ENCODE measurements at places on chromosomes 11 and 22.

GRCh38 chr11:126564566-126564965 lies 209.1 kb downstream of the ST3GAL4 start:
- no peak for DNase-seq

DNA sequence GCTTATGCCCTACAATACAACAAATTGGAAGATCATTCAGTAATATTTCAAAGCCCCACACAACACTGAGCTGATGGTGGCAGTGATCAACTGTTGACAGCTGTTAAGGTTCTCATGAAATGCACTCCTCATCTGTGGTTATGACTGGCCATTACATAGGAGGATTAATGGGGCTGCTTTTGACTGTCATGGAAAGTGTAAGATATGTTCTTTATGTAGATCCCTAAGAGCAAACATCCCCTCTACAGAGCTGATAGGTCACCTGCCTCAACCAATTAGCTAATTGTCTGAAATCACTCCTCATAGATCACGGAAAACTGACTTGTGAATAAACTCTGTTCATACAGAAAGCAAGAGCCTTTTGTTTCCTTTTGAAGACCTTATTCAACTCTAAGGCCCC lies 78.1 kb downstream of the GAB2 start:
- no peak for DNase-seq

DNA sequence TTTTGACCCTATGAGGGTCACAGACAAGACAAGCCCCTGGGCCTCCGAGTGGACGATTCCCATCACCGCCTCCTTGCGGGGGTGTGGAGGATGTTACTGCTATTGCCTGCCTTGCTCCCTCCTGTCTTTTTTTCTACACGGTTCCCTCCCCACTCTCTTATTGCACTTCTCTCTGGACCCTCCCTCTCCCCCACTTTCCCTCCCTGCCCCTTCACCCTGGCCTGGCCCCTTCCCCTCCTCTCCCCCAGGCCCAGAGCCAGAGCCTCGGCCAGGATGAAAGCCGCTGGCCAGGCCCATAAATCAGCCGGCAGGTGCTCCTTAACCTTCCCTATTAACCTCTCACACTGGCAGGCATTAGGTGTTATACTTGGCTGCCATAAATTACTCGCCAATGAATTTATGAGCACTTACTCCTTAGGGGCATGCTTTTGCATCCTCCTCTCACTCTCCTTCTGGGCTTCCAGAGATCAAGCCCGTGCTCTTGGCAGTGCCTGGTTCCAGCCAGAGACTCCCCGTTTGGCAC lies 18.3 kb upstream of the ALX4 start:
- no peak for DNase-seq

GRCh38 chr11:26702406-26702805 lies 19.5 kb downstream of the SLC5A12 start:
- DNase-seq: no peak

DNA sequence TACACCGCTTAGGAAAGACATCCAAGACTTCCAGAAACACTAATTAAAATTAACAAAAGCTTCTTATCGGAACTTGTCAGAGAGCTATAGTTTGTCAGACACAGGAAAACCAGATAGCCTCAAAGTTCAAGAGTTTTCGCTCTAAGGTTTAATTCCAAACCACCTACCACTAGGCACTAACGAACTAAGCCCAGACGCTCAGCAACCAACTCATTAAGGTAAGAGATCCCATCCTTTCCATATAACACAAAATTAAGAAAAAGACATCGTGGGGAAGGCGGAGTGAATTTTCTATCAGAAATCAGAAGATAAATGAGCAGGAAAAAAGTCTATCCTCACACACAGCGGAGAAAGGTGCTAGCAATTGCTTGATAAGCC lies 382 bp downstream of the IMMP1L start:
- DNase-seq: no peak

GRCh38 chr11:12690663-12691062 lies 16.4 kb downstream of the TEAD1 start:
- no peak for DNase-seq

GRCh38 chr22:35977136-35977535 lies 51.5 kb downstream of the RBFOX2 start:
- DNase-seq: no peak

GRCh38 chr11:122777343-122777742 lies 61.0 kb upstream of the CRTAM start:
- DNase-seq: no peak

DNA sequence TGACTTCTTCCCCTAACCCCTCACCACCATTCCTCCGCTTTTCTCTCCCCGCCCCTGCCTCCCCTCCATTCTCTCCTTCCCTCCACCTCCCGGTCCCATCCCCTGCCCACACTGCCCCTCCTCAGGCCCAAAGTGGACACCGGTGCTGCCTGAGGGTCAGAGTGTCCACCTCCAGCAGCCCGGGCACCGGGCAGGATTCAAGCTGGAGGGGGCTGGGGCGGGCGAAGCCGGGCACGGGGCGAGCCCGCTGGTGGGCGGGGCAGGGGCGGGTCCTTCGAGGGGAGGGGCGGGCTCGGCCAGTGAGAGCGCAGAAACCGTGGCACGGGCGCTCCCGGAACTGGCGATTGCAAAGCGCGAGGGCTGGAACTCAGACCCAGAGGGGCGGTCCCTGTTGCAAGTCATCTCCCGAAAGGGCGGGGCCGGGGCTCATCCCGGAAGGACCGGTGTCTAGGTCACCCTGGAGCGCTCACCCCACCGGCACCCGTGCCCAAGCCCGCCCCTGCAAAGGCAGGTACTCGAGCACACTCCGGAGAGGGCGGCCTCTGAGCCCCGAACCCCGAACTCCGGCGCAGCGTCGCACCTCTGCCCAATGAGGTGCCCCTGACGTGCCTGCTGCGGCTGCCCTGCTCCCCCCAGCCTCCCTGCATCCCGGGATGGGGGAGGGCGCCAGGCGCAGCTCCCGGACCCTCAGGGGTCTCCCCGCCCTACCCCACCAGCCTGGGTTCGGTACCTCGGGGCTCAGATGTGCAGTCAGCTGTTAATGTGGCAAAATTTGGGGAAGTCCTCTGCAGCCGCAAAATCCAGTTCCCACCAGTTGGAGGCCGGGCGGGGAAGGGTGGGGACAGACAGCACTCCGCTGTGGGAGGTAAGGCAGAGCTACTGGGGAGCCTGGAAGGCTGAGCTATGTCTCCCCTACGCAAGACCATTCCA lies 16.5 kb upstream of the CDKN1C start:
- DNase-seq: peak; percentile 96

Measured in stimulated activated CD4-positive, alpha-beta T cell treated with anti-CD3 and anti-CD28 coated beads, Interleukin-4, amount 100 ng/mL, for 48 hours (primary cell).